ENCODE measurements at places on chromosomes 5 and 9.

GRCh38 chr9:14312719-14313377, 1.1 kb downstream of the NFIB start:
- DNase-seq, result no peak

DNA sequence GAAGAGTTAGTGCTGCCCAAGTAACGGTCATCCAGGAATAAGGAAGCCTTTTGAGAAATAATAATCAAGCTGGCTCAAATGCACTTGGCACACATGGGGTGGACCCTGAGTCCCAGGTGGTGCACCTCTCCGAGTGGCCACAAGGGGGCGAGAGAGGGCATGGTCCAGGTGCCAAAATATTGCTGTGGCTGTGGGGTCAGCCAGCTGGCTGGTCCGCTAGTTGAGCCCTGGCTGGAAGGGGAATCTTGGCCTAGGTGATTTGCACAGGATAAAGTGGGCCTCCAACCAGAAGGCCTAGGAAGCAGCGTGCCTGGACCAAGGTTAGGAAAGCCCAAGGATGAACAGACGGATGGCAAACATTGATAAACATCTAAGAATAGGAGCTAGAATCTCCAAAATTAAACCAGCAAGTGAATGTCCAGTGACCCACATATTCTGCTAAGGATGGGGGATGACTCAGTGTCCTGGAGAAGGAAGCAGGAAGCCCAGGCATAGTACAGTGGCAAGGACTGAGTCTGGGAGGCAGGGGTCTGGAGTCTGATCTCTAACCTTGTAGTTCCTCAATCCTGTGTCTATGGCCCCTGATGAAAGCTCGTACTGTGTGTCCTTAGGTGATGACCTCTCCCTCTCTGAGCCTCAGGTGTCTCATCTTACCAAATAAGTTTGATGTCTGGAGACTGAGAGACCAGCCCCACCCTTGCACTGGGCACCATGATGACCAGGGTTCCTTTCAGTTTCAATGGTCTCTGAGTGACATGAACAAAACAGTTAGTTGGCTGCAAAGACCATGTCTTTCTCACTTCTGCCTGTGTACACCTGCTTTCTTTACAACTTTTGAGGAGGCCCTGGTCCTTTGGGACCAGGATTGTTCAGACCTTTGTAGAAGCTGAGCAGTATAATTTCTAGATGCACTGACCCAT, 19.2 kb upstream of the SHB start:
- DNase-seq, result no peak

GRCh38 chr9:134342746-134343115, 16.5 kb downstream of the RXRA start:
- DNase-seq, result no peak

DNA sequence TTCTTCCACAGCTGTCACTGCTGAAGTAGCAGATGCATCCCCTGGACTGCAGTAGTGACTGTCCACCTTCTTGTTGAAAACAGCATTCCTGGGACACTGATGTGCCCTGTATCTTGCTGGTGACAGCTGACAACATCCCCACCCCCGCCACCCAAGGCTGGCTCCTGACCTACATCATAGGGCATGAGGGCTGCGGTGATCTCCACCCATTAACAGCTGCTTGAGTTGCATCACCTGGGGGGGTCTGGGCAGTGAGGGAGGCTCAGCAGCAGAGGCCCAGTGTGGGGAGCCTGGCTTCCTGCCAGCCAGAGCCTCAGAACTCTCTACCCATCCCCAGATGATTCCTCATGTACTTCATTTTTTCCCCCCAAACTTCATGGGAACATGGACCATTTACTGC, 4.1 kb downstream of the PRUNE2 start:
- DNase-seq, result no peak

- no peak for DNase-seq
Observed at GRCh38 chr9:113892861-113893491, 16.9 kb downstream of the ZNF618 start.

DNA sequence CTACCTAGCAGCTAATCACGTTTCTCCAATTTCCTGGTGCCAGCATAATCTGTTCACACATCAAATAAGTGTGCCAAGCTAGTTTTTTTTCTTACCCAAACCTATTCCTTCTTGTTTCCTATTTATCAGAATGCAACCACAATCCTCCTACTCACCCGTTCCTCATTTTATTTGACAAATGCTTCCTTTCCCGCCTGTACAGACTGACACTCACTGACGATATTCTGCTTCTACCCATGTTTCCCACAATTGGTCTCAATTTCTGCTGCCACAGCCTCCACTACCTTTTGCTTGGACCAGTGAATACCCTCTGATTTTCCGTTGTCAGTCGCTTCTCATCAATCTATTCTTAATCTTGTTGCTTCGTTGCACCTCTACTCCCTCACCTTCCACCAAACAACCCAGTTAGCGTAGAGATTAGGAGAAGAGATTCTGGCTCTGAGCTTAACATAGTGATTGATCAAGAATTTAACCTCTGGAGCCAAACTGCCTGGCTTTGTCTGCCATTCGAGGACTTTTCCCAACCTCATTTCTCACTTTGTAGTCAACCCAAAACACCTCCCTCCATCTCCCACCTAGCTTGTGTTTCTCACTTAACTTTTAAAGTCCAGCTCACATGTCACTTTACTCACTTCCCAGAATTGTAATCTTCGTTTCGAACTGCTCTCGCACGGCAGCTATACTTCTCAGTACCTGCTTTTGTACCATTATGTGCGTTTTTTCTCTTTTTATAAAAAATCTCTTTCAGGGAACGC, 729 bp upstream of the TMEM38B start:
- no peak for DNase-seq

DNA sequence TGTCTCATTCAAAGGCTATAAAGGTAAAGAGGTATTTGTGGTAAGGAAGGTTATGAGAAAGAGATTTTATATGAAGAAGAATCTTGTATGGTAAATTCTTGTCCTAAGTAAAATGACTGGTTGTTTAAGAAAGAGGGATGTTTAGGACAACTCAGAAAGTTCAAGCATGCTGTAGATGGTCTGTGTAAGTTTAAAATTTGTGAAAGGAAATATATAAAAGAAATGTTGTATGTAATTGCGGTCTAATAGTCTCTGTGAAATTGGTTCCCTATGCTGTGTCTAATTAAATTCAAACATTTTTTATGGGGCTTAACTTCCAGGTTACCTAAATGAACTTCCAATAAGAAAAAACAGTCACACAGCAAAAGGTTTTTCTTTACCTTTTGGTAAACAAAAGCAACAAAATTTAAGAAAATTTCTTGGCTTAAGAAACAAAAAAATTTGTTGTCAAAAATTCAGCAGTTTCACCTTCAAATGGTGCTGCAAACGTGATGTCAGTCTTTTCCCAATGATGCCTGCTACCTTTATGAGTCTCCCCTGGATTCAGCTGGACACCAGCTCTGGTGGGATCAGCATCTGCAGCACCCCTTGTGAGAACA, 83.0 kb upstream of the FCN1 start:
- no peak for DNase-seq

GRCh38 chr9:18106006-18106560, 367.9 kb upstream of the ADAMTSL1 start:
- DNase-seq, result no peak

DNA sequence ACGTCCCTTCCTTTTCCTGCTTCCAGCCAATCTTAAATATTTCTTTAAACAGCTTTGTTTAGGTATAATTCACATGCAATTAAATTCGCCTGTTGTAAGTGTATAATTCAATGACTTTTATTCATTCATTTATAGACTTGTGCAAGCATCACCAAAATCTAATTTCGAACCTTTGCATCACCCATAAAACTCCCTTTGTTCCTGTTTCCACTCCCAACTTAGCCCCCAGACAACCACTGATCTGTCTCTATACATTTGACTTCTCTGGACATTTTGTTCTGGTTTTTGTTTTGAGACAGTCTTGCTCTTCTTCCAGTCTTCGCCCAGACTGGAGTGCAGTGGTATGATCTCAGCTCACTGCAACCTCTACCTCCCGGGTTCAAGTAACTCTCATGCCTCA, 71.5 kb downstream of the NR6A1 start:
- DNase-seq, result no peak

DNA sequence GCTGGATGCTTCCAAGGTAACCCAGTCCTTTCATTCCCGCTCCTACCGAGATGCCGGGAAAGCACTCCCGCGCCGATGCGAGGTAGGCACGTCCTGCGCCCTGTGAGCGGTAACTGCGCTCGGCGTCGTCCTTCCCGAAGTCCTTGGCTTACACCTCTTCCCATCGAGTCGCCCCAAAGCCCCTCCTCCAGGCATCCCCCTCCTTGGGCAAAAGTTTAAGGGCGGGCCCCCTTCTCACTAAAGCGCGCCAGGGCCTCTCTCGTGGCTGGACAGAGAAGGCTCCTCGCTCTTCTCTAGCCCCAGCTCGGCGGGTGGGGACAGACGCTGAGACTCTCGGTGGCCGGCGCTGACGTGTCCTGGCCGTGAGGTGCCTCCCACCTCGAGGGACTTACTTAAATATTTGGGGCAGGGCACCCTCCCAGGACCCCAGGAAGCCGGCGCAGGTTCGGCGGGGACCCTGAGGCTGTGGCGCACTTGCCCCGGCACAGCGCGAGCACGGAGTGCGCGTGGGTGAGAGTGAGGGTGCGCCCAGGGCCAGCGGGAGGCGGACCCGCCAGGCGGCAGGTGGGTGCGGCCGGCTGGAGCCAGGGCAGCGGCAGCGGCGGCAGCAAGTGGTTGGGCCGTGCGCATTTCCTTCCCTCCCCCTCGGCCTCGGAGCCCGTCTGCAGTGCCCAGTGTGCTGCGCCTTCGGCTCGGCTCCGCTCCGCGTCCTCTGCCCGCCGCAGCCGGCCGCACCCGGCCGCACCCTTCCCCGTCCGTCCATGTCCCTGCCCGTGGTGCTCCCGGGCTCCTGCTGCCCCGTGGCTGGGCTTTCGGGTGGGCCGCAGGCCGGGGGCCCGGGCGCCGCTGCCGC, at the start of gene ENTREP1:
Gene ENTREP1, plus strand, starts transcription at position 667 of the 853 bp plus-strand sequence. Its CDS starts 95 bp downstream, at position 762.
- DNase-seq, result peak; percentile 31

GRCh38 chr5:50300878-50301277, 140.2 kb downstream of the EMB start:
- DNase-seq, result no peak

DNA sequence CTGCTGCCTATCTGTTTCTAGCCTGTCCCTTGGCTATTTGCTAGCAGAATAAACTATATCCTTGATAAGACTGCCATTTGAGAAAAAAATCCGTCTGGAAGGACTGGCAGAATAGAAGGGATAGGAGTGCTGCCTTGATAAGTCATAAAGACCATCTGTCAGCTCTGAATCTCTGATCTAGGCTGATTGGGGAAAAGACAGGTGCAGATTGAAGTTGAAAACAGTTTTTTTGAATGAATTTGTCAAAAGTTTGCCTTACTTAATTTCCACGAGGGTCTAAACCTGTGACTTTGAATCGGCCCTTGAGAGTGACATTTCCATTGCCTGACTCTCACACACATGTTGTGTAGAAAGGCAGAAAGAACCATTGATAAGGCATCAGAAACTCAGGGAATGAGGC, 218.6 kb downstream of the MAN2A1 start:
- no peak for DNase-seq

DNA sequence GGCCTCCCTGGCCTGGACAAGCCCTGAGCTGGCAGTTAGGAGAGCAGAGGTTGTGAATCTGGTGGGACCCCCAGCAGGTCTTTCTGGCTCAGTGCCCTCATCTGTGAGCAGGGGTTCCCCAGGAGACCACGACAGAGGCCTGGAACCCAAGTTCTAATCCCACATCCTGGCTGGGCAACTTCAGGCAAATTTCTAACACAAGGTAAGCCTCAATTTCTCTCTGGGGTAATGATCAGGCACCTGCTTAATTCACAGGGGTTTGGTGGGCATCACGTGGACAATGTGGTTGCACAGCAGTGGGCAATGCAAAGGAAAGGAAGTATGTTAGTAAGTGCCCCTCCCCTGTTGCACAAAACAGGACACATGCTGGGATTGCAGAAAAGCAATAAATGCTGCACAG, 1.9 kb upstream of the KCNIP1 start:
- DNase-seq, result no peak

- DNase-seq, result no peak
Observed at GRCh38 chr5:157570531-157571200, 4.9 kb downstream of the ADAM19 start.

DNA sequence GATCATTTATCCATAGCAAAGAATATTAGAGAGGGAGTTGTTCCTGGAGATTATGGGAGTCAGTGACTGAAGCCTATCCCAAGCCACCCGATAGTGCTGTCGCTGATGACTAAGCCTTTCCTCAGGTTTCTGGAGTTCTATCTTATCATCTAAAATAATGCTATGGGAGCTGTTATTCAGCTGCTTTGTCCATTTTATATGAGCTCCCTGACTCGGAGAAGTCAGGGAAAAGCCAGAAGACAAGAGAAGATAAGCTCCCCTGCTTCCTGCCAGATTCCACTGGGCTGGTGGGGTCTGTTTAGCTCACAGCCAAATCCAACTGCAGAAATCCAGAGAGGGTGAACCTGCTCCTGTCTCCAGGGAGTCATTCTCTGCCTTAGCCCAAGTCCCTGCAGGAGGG, 148.2 kb downstream of the DROSHA start:
- DNase-seq, result no peak

DNA sequence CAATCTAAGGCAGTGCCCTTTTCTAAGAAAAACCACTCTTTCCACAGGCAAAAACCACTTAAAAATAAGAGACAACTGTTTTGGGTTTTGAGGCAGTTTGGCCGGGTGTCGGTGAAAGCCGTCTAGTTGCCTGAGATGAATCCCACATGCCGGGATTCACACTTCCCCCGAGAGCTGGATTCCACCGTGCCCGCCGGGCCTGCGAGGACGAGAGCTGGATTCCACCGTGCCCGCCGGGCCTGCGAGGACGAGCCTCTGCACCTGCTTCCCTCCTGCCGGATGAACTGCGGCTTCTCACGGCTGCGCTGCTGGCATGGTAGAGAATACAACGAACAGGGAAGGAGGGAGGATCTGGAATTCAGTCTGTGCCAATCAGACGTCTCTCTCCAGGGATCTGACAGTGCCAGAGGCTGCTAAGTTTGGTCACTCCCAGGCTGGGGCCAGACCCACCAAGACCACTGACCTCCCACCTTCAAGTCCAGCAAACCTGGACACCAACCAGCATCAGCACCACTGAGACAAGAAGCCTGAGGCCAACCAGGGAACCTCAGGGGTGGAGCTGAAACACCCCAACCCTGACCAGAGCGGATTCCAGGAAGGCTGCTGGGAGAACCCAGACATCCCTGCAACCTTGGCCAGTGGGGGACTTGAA, 23.0 kb downstream of the VAV2 start:
- DNase-seq, result no peak

DNA sequence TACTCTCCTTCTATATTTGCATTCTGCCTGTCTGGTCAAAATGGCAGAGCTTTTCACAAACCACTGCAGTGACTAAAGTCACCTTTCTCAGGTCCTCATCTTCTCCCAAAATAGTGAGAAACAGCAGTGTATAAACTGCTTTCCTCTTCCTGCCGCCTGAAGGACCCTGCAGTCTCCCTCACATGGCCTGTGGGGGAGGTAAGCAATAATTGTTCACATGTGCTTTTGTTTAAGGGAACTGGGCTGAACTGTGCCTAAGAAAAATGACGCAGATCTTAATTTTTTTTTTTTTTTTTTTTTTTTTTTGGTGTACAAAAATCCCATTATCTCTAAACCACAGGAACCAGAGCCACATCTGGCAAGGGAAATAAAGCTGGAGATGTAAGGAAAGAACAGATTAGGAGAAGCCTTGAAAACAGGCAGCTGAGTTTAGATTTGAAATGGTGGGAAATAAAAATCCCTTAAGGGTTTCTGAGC, 131.7 kb upstream of the VLDLR start:
- DNase-seq, result no peak

- no peak for DNase-seq
Observed at GRCh38 chr5:118965890-118966289, 22.5 kb downstream of the DTWD2 start.

- no peak for DNase-seq
Observed at GRCh38 chr5:150486402-150487198, 21.3 kb upstream of the NDST1 start.

- DNase-seq, result no peak
Observed at GRCh38 chr9:119526698-119527097, 157.5 kb upstream of the BRINP1 start.

GRCh38 chr9:35660966-35661415, 2.9 kb downstream of the CCDC107 start:
- no peak for DNase-seq
